Right ventricle myocardium inferior (tissue), 1 donor: ENCODE measurements at places on chromosomes 6 and 20.

- DNase-seq: peak; percentile 67
Observed at GRCh38 chr20:4973330-4974097, 27.8 kb downstream of the SLC23A2 start.

DNA sequence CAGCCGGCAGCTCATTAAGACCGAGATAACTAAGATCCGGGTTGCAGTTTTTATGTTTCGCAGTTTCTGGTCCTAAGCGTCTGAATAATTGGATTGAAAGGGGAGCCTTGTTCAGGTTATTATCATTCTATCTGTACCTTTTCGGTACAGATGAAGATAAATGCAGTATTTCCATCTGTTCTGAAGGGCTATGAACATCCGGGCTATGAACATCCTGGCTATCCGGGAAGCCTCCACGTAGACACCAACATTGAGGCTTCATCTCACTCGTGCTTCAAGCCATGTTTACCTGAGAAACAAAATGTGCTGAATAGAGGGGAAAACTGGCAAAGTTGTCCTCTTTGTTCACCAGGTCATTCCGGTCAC is 399 bp upstream of the REPS1 start:
- DNase-seq: no peak

GRCh38 chr20:50303573-50304500 is 113.2 kb downstream of the CEBPB start:
- DNase-seq: peak; percentile 93

DNA sequence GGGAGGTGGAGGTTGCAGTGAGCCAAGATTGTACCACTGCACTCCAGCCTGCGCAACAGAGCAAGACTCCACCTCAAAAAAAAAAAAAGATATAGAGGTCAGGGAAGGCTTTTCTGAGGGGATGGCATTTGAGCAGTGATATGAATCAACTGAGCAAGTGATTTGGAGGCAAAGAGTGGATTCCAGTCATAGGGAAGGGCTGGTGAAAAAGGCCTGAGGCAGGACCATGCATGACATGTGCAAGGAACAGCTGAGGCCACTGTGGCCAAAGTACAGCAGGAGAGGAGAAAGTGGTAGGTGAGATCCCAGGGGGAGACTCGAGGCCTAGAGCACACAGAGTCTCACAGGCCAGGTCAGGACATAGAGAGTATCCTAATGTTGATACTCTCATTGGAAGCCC is 20.1 kb upstream of the PTPRT start:
- DNase-seq: no peak

- DNase-seq: no peak
Observed at GRCh38 chr6:144134737-144135136, 15.6 kb upstream of the STX11 start.

DNA sequence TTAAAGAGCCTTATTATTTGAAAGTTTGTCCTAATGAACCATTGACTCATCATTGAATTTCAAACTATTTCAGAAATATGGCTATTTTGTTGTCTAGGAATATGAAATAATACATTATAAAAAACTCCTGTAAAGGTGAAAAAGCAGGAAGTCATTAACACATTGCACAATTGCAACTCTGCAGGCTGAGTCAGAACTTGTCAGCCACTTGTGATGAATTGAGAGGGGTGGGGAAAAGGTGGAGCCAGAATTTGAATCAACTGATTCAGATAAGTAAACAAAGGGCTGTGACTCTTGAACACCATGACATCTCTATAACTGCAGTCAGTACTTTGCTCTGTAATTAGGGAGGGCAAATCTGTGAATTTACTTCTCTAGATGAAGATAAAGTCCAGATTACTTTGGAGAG is 6.0 kb downstream of the C6orf141 start:
- no peak for DNase-seq

GRCh38 chr6:148987982-148988381 is 241.2 kb downstream of the UST start:
- no peak for DNase-seq
